ENCODE measurements at places on chromosomes 1 and 21. TPM values are rescaled to one million over a fixed set of nuclear protein-coding genes. Genes with fewer than 3 reads are reported as not detected.
A peak's percentile ranks its signal among the peaks of the same experiment; 100 is the strongest.

FCRL2 gene
- not detected for total RNA-seq

HLX gene
- total RNA-seq = 1.5 TPM

OR2T33 gene
- not detected for total RNA-seq

HUNK gene
- 21.5 TPM for total RNA-seq

WDR64 gene
- not detected for total RNA-seq

KCNC4 gene
- total RNA-seq = 37.8 TPM

KCNA2 gene
- total RNA-seq = 179 TPM

CRNN gene
- not detected for total RNA-seq

KISS1 gene
- total RNA-seq = not detected

GRCh38 chr1:232863544-232864275, 58.5 kb downstream of the MAP10 start:
- no peak for DNase-seq

- DNase-seq = no peak
These were observed 790 bp upstream of the TMEM54 start for GRCh38 chr1:32901823-32902534.

DNA sequence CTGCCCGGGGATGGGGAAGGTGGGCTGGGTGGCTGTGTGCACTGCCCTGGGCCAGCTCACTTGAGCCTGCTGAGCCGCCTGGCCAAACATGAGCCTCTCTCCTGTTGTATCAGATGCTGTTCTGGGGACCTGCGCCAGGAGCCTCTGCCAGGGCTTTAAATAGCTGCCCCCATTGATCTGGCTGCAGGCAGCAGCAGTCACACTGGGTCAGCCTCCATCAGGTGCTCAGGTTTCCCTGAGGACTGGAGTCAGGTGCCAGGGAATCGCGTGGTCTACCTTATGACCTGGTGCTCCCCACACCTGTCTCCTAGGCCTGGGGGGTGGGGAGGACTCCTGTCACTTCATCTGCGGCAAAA, 700 bp upstream of the CCDC28B start:
- peak; percentile 40 for DNase-seq

GRCh38 chr1:44884746-44885145, 41.7 kb upstream of the PTCH2 start:
- no peak for DNase-seq

GRCh38 chr1:53025034-53025768, 36.8 kb upstream of the PODN start:
- no peak for DNase-seq

DNA sequence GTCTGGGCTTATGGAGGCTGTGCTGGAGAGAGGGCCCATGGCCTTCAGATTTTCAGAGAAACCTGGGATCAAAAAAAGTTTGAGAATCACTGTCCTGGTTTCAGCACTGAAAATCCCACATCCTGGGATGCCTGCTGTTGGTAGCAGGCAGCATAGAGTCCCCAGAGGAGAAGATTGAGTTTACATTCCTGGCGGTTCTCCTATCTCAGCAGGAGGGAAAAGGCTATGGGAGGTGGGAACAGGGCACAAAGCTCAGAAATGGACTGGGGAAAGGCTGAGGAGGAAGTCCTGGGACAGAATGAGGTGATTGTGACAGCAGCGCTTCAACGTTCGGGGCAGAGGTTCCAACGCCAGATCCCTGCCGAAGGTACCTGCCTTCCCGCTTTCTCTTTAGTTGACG, 103.4 kb downstream of the ETS2 start:
- no peak for DNase-seq

DNA sequence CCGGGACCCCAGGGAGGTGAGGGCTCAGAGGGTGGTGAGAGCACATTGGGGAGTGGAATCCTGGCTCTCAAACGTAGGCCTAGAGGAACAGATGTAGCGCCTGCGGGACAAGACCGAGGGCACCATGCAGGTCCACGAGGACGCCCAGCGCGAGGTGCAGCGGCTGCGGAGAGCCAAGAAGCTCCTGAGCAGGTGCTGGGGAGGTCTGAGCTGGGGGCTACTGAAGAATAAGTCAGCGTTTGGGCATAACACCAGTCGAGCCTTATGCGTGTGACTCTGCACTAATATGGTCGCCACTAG, 2.6 kb upstream of the NBPF3 start:
- DNase-seq = no peak

DNA sequence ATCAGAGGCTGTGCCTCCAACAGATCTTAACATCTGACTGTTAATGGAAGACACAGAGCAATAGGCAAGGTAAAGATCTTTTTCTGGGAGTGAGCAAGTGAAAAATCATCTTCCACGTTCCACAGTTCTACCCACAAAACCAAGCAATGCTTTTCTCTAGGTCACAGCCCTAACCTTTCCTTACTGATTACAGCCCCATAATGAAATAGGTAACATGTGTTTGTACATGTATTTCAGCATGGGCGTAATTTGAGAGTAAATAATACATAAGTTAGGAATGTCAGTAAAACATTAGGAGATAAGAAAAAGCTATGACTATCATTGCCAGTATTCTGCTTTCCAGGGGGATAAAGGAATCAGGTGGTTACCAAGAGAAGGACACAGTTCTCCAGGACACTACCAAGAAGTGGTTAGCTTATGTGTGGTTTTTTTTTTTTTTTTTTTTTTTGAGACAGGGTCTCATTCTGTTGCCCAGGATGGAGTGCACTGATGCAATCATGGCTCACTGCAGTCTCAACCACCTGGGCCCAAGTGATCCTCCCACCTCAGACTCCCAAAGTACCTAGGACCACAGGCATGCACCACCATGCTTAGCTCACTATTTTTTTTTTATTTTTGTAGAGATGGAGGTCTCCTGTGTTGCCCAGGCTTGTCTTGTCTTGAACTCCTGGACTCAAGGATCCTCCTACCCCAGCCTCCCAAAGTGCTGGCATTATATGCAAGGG, 72.0 kb downstream of the DAP3 start:
- no peak for DNase-seq

GRCh38 chr1:177811429-177811828, 158.4 kb downstream of the SEC16B start:
- DNase-seq = no peak

DNA sequence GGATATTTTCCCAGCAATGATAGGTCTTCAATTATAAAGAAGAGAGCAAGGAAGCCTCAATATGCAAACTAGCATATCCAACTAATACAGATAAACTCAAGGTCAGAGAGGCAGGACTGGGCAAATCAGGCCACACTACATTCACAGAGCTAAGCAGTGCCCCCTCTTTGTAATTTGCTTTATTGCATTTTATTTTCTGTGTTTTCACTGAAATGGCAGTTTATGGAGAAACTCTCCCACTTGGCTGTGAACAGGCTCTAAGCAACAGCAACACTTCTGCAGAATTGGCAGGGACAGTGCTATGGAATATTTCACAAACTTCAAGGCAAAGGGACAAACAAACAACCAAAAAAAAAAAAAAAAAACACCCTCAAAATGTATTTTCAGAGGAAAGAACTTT, 93.4 kb upstream of the SOD1 start:
- DNase-seq = no peak

- DNase-seq = no peak
These were observed 7.5 kb downstream of the KLHL21 start for GRCh38 chr1:6594977-6595740.

GRCh38 chr1:43005460-43006361, 47.0 kb upstream of the SLC2A1 start:
- no peak for DNase-seq

DNA sequence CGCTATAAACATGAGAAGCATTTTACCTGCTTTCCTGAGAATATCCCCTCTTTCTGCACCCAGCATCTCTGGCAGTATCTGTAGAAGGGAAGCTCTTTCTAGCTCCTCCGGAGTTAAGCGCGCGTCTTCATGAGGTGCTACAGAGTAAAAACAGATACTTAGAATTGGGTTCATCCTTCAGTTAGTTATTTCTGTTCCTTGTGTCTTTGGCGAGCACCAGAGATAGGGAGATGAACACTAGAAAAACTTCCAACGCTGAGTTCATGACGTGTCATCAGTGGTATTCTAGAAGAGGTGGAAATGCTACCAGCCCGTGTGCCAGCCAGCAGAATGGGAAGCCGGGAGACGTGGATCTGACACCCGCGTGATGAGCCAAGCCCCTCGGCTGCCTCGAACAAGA, 2.1 kb downstream of the UTS2 start:
- DNase-seq = no peak

GRCh38 chr1:154694995-154695394, 87.0 kb upstream of the ADAR start:
- no peak for DNase-seq

DNA sequence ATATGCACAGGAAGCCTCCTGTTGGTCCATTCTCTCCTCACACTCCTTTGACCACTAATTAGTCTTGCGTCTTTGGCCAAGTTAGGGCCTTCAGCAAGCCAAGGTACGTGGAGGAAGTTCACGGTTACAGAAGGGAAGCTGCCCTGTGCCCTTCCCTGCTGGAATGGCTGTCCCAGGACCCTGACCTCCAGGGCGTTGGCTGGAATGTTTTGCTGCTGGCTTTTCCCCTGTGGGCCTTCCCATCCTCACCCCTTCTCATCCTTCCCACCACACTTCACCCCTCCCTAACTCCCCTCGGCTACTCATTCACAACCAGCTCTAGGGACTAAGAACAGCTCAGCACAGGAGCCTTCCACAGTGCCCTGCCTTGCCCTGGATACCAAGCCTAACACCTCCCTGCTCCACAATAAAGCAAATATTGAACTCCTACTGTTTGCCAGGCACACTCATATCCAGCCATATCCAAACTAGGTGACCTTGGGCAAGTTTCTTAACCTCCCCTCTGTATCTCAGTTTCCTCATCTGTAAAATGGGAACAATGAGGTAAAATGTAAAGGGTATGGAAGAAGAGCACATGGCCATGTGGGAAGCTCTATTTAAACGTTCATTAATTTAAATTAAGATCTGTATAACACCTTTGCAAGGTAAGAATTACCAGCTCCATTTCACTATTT, 8.8 kb upstream of the CDCP2 start:
- no peak for DNase-seq

- DNase-seq = no peak
These were observed 17.9 kb upstream of the FMOD start for GRCh38 chr1:203368624-203369451.

DNA sequence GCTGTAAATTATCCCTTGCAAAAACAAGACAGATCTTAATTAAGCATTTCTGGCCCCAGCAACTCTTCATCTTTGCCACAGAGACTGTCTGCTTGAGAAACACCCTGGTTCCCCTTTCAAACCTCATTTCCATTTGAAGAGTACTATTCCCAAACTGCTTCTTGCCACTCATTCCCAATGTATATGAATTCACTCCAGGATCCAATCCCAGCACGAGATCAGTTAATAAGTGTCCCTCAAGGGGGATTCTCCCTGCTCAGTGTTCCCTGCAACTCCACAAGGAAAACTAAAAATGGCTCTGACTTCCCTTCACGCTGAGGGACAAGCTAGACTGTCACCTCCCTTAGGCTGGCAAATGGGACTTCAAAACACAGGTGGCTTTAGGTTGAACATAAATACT, 173.2 kb downstream of the SIPA1L2 start:
- no peak for DNase-seq

- no peak for DNase-seq
These were observed 5.1 kb downstream of the LYPD8 start for GRCh38 chr1:248750496-248750895.
